ENCODE measurements at places on chromosomes 7 and 10.

- peak; percentile 61 for DNase-seq
These were observed 1.5 kb upstream of the MIOS start for GRCh38 chr7:7565018-7565680.

GRCh38 chr7:5693529-5693928 lies 87.9 kb downstream of the RNF216 start:
- DNase-seq = no peak

- DNase-seq = no peak
These were observed 185.7 kb upstream of the AUTS2 start for GRCh38 chr7:69412331-69413146.

DNA sequence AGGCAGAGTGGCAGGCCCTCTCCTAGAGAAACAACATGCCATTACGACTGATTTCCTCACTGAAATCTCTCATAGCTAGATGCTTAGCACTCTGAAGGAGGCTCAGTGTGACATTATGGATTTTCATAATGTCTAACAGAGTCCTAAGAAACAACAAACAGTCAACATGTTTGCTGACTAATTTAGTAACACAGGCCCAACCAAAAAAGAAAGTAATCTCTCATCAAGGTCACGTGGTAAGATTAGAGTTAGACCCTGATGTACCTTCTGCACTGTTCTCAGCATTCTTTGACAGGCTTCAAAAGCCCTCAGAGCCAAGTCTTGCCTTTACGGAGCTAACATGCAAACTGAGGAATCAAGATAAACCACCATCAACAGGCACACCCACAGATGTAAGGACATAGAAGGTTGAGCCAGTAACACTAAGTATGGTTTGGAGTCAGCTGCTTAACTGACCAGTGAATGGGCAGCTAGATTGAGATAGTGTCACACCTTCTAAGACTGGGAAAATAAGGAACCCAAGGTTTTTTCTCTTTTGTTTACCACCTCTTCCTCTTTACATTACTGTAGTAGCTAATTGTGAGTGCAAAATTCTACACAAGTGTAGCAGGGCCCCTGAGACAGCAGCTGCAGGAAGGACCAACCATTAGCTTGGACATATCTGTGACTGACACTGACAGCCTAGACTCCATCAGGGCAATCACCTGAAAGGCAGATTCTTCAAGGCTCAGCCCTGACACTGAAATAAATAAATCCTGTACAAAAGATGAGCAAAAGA lies 15.3 kb upstream of the KCNIP2 start:
- no peak for DNase-seq

GRCh38 chr7:124898531-124898930 lies 31.1 kb downstream of the POT1 start:
- DNase-seq = no peak

- DNase-seq = no peak
These were observed 12.2 kb upstream of the ZNF488 start for GRCh38 chr10:47396311-47396717.

GRCh38 chr10:13416760-13417159 lies 68.7 kb upstream of the SEPHS1 start:
- no peak for DNase-seq

- DNase-seq = peak; percentile 79
These were observed 4.3 kb upstream of the ELFN1 start for GRCh38 chr7:1665549-1666316.

- no peak for DNase-seq
These were observed 95.0 kb downstream of the VPS50 start for GRCh38 chr7:93327006-93327633.

DNA sequence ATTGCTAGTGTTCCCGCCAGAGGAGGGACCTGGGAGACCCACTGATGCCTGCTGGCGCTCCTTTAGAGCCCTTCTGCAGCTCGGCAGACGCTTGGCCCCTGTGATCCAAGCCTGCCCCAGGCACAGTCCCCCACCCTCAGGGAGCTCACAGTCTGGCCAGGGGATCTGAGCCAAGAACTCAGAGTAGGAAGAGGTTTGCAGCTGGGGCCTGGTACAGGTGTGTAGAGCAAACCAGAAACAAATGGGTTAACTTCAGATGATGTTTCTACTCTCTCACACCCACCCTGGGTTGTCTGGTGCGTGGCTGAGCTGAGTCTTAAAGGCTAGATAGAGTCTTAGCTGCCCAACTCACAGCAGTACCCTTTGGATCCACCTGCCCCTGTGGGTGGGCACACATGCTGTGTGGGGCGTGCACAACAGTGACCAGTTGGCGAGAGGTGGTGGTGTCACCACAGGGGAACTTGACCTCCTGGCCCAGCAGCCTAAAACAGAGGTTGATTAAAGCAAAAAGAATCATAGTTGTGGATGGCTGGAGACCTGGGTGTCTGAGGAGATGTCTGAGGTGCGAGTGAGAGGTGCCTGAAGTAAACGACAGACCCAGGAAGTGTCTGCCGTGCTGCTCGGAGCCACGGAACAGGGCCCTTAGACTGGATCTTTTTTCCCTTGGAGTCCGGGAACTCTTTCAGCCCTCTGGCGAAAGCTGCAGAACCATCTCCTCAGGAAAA lies 31.2 kb upstream of the SRGN start:
- DNase-seq = no peak

- DNase-seq = peak; percentile 77
These were observed 16.4 kb downstream of the LRRC4 start for GRCh38 chr7:128014811-128015210.

DNA sequence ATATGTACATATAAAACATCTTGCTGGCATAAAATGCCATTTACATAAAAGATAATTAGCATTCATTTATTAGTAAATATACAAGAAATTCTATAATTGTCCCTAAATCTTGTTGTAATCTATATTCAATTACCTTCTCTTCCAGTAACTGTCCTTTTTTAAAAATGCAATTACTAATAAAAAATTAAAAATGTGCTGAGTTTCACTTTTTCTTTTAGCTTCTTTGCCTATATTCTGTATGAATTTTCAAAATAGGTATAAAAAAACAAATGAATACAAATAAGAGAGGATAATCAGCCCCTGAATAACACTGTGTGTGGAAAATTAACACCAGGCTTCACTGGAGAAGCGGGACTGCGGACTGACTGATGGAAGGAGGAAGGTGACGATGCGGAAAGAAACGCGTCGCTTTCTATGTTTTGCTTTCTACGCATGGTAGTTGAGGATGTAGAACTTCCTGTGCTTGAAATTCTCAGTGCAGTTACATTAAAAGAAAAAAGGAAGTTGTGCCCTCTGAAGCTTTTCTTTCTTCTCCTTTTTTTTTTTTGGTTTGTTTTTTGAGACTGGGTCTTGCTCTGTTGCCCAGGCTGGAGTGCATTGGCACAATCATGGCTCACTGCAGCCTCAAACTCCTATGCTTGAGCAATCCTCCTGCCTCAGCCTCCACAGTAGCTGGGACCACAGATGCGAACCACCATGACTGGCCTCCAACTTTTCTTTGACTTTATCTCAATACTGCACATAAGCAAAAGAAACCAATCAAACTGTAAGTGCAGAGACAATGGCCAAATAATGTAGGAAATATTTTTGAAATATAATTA lies 7.4 kb upstream of the ZMYND11 start:
- no peak for DNase-seq

DNA sequence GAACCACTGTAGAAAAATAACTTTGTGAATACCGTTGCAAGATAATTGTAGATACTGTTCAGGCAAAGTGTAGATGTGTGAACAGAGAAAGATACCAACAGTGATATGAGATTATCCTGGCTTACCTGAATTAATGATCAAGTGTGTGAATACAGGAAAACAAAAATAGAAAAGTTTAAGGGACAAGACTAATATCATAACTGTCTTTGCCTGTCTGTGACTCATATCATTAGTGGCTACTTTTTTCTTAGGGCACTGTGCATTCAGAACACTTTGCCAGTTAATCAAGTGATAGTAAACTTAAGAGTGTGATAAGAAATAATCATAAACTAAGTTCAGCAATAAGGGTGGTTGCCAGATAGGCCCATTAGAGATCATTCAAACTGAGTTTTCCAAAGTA lies 323.0 kb upstream of the LRGUK start:
- DNase-seq = no peak

DNA sequence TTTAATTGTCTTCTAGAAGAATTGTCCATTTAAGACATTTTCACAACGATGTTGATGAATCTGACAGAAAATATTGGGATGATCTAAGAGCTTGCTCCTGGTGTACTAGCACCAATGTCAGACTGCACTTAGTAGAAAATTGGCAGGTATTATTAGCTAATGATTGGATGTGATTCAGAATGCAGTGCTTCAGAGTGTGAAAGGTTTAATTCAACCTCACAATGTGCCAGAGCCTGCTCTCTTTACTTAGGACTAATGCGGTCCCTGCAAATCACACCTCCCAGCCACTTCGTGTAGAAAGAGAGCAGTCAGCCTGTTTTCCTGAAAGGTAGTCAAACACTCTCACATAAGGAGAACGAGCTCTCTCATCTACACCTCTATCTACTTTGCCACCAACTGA lies 197.5 kb downstream of the ZNF438 start:
- DNase-seq = no peak

- no peak for DNase-seq
These were observed 21.5 kb downstream of the SPAG6 start for GRCh38 chr10:22366771-22367170.

- DNase-seq = no peak
These were observed 259.2 kb downstream of the HDAC9 start for GRCh38 chr7:18754766-18755165.

- no peak for DNase-seq
These were observed 138.7 kb downstream of the GNAI1 start for GRCh38 chr7:80273327-80273726.

- no peak for DNase-seq
These were observed 494 bp upstream of the RHBDD2 start for GRCh38 chr7:75878312-75878768.

DNA sequence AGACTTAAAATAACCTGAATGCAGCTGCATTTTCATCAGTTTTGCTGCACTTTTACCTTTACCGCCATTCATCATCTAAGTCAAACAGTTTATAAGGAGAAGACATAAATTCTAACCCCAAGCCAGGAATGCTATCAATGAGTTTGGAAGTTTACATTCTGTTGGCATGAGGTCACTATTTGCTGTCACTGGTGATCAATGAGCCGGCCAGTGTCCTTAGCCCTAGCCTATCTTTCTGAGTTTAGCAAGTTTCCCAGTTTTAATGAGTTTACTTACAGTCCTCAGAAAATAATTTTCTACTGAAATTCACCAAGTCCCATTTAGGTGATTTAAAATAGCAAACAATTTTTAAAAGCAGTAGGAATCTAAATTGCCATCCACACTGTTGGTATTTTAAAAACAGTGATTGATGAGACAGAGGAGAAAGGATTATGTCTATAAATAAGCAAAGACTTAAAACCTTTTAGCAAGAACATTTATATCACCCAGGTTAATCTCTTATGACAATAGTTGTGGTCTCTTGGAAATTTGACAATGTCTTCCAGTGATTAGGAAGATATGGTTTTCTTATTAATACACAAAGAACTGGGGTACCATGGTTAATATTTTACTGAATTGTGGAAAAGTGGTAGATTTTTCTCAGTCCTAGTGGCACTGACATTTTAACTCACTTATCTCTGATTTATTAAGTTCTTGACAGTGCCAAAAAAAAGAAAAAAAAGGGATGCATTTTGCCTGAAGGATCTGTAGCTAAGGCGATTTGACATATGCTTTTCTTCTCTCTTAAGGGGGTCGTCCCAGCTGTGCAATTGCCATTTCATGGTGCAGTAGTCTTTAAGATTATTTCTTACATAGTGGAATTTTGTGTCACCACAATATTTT lies 443.4 kb upstream of the ANKRD30A start:
- DNase-seq = no peak

- no peak for DNase-seq
These were observed 30.2 kb upstream of the GJD4 start for GRCh38 chr10:35574924-35575352.

DNA sequence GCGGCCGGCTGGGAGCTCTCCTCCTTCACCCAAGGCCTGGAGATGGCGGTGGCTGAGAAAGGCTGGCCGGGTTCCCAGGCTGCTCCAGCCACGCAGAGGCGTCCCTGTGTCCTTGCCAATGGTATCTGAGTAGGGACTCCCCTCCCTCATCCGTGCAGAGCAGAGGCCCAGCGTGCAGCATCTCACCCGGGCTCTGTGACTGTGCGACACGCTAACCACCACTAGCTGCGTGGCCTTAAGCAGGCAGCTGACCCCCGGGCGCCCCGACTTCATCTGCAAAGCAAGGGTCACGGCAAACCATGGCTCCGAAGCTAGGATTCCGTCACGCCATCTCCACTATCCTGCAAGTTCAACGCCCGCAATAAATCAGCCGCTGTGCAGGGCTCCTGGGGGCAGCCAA lies 47.2 kb upstream of the TNRC18 start:
- DNase-seq = no peak

- no peak for DNase-seq
These were observed 48.5 kb downstream of the PLCE1 start for GRCh38 chr10:94042001-94042833.

DNA sequence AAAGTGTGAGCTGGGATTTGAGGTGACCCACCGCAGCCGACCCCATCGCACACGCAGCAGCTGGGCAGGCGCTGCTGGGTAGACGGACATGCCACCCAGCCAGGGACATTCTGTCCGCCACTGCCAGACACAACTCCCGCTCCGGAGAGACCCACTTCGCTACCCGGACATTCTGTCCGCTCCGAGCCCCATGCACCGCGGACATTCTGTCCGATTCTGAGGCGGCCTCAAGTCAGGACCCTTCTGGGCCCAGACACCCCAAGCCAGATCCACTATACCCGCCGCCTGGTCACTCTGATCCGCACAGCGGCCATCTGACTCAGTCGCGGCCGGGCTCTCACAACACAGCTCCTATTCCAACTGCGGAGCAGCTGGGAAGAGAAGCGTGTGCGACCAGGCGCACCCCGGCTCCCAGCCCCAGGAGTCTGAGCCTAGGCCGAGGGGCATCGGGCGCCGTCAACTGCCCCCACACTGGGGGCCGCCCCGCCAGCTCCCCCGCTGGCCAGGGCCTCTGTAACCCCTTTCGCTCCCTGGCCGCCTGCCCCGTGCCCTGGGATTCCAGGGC lies 763 bp downstream of the PITX3 start:
- DNase-seq = no peak

- no peak for DNase-seq
These were observed 229.6 kb downstream of the BAMBI start for GRCh38 chr10:28906934-28907333.

DNA sequence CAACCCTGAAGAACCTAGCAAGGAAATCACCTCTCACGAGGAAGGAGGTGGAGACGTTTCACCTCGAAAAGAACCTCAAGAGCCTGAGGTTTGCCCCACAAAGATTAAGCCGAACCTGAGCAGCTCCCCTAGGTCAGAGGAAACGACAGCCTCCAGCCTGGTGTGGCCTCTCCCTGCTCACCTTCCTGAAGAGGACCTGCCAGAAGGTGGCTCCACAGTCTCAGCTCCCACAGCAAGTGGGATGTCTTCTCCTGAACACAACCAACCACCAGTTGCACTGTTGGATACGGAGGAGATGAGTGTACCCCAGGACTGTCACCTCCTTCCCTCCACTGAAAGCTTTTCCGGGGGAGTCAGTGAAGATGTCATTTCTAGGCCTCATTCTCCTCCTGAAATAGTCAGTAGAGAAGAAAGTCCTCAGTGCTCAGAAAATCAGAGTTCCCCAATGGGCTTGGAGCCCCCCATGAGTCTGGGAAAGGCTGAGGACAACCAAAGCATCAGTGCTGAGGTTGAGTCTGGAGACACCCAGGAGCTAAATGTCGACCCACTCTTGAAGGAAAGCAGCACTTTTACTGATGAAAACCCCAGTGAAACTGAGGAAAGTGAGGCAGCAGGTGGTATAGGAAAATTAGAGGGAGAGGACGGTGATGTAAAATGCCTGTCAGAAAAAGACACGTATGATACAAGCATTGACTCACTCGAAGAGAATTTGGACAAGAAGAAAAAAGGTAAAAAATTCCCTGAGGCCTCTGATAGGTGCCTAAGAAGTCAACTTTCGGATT lies 150.2 kb downstream of the LCOR start:
- no peak for DNase-seq

GRCh38 chr10:121696854-121697253 lies 98.6 kb upstream of the FGFR2 start:
- no peak for DNase-seq
